ENCODE measurements at places on chromosomes 4 and X.

GRCh38 chr4:55439023-55439422 lies 43.3 kb downstream of the TMEM165 start:
- DNase-seq = no peak

DNA sequence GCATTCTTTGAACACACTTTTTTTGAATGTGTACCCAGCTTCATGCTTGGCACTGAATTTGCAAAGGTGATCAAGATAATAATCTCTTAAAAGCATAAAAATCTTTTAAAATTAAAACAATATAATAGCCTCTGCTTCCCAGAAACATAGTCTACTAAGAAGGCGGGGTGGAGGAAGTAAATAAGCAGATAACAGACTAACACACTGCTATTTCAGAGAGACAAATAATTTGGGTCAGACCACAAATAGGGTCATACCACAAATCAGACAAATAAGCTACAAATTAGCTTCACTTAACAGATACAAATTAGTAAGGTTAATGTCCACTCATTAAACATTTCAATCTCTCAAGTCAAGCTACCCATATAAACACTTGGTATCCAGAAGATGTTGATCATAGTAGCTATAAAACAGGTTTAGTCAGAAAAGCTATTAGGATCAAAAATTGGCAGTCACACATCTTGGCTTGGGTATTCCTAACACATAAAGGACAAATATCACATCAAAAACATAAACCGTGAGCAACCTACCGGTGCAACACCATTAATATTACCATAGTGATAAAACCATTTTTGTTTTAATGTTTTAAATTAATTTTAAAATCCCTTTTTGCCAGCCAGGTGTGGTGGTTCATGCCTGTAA lies 47.3 kb downstream of the PPP3CA start:
- no peak for DNase-seq

- DNase-seq = no peak
Observed at GRCh38 chr4:7236847-7237246, 44.5 kb downstream of the SORCS2 start.

GRCh38 chrX:130826249-130826648 lies 76.8 kb downstream of the ENOX2 start:
- DNase-seq = no peak

DNA sequence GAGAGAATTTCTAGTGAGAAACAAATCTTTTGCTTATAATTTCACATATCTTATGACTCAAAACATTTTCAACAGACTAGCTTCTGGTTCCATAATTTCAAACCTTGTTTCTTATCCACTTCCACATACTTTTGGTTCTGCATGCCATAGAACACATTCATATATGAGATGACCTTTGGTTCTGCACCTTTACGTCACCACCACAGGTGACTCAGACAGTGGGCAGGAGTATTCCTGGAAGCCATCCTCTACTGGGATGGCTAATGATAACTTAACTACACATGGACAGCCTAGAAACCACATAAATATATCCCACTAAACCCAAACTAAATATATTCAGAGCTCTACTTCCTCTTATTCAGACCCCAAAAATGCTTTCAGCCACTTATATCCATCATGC lies 133.3 kb downstream of the DCK start:
- DNase-seq = peak; percentile 76

DNA sequence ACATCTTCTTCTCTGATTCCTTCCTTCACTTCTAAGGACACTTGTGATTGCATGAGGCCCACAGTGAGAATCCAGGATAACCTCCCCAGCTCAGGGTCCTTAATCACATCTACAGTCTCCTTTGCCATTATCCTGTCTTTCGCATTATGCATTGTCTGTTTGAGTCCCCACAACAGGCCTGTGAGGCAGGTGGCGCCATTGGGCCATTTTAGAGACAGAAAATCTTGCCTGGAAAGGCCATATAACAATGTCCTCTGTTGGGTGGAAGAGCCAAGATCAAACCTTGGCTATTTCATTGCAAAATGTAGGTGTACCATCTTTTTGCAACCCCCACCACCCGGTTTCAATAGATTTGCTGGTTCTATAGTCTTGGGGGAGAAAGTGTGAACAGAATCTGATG lies 11.8 kb upstream of the DCUN1D4 start:
- peak; percentile 74 for DNase-seq

DNA sequence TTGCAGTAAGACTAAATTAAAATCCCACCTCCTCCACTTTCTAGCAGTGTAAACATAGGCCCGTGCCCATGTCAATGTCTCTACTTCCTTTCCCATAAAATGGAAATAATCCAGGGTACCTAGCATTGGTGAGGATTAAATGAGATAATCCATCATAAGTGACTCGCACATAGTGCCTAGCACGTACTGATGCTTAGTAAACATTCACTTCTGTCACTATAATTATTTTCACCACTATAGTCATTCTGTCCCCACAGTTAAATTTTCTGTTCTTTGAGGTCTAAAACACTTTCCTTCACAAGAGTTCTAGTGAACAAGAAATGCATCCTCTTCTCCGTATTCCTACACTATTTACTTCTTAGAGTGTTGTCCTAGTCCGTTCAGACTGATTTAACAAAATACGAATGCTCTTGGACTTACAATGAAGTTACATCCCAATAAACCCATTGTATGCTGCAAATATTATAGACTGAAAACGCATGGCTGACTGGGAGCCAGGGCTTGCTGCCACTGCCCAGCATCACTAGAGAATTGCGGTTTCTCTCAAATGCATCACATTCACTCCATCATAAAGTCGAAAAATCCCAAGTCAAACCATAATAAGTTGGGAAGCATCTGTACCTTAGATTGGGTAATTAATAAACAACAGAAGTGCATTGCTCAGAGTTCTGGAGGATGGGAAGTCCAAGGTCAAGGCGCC lies 10.6 kb downstream of the ARAP2 start:
- DNase-seq = no peak

DNA sequence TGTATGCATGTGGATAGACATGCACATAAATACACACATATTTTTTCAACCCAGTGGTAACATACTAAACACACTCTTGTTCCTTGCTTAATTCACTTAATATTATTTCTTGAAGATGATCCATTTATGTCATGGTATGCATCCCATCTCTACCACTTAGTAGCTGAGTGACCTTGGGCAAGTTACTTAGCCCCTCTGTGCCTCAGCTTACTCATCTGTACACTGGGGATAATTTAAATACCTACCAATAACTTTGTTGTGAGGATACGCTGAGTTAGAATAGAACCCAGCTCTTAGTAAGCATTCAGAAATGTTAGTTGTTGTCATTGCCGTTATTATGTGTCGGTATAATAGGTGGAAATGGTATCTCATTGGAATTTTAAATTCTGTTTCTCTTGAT lies 41.4 kb downstream of the FAM114A1 start:
- no peak for DNase-seq

- DNase-seq = no peak
Observed at GRCh38 chrX:130015181-130015580, 32.7 kb downstream of the BCORL1 start.

DNA sequence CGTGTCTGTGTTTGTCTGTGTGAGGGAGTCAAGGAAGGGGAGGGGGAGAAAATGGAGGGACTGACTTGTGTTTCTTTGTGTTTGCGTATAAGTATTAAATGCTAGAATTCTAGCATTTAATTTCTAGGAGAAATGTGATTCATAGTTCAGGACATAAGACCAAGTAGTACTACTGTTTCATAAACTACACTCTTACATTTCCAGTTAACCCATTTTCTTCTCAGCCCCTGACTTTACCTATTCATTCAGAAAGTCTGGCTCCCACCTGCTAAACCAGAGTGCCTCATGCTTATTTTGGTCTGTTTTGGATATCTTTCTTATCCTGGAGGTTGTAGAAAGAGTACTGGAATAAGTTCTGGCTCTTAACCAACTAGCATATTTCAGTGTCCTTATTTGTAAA lies 14.2 kb downstream of the EDA start:
- no peak for DNase-seq

DNA sequence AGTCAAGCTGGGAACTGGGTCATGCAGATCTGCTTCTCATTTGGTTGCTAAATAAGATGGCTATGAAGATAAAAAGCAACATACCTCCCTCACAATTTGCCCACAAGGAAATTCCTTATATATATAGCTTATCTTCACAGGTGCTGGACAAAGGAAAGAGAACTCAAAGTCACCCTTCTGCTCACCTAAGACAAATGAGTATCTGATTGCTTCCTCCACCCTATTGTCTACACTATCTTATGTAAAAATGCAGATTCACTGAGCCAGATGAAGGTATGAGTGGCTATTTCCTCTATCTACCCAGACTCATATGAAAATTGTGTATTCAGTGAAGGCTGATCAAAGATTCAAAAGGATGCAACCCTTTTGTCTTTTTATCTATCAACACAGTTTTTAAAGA lies 50.8 kb downstream of the CHM start:
- no peak for DNase-seq

DNA sequence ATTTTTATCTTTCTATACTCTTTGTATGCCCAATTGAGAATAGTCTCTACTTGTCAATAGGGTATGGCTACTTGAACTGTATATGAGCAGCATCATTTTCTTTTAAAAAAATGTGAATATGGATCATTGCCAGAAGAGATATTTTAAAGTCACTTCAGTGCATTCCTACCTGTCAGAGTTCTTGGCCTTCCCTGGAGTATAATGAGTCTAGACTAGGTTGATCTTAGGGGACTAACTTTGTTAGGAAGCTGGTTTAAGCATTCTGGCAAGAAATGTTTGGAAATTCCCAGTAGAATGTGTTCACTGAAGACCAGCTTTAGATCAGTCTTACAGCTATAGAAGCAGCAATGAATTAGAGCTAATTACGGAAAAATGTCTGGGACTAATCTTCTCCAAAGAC lies 178.2 kb downstream of the FAT4 start:
- no peak for DNase-seq

DNA sequence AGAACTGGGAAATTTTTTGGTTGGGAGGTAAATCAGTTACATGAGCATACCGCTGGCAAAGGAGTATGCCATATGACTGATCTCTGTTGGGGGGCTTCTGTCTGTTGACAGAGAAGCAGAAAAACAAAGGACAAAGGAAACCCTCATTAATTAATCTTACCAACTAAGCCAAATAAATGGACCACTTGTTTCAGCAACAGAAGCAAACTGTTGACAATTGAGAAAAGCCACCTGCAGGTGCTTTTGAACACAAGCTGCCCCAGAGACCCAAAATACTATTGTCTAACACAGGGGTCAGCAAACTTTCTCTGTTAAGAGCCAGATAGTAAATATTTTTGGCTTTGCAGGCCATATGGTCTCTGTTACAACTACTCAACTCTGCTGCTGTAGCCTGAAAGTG lies 7.0 kb upstream of the FRYL start:
- DNase-seq = no peak

DNA sequence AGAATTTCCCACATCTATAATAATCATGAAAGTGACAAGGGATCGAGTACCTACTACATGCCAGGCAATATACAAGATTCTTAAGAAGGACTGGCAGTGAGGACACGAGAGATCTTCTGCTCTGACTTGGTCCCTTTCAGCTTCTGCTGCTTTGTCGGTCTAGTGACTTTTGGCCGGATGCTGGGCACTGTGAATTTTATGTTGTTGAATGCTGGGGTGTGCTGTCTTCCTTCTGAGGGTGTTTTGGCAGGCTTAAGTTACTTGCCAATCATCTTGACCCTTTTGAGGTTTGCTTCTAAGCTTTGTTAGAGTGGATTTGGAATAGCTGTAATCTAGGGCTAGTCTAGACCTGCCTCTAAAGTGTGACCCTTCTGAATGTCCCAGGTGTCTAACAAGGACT lies 23.5 kb downstream of the NAT8L start:
- no peak for DNase-seq

- no peak for DNase-seq
Observed at GRCh38 chrX:150887906-150888465, 10.5 kb downstream of the CD99L2 start.

DNA sequence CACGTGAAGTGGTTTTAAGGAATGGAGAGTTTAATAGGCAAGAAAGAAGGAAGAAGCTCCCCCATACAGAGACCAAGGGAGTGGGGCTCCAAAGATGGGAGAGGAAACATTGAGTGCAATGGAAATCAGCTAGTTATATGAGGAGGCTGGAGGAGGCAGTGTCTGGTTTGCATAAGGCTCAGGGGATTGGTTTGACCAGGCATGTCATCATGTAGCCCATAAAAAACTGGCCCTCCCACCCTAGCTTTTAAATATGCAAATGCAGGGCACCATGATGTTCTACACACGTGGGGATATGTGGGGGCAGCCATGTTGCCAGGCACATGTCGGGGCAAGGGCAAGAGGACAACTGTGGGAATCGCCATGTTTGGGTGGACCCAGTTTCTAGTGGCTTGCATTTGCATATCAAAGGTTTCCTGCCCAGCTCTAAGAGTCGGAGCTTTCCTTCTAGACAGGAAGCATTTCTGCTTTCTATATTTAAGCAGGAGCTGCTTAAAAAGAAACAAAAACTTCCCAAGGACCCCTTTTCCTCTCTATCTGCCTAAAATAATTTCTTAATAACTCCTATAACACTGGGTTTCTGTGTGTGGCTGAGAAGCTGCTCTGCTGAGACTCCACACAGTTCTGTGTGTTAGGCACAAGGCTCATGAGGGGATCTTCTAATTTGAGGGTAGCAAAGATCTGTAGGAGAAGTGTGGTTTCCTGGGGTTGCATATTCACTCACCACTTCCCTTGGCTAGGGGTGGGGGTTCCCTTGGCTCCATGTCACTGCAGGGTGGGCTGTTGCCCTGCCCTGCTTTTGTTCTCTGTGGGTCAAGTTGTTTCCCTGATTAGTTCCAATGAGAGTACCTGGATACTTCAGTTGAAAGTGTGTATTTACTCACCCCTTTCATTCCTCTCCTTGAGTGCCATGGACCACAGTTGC lies 113.5 kb downstream of the VSIG4 start:
- DNase-seq = no peak

GRCh38 chrX:45788941-45789348 lies 588.3 kb upstream of the DIPK2B start:
- no peak for DNase-seq

GRCh38 chr4:177562859-177563258 lies 120.6 kb upstream of the AGA start:
- DNase-seq = no peak

DNA sequence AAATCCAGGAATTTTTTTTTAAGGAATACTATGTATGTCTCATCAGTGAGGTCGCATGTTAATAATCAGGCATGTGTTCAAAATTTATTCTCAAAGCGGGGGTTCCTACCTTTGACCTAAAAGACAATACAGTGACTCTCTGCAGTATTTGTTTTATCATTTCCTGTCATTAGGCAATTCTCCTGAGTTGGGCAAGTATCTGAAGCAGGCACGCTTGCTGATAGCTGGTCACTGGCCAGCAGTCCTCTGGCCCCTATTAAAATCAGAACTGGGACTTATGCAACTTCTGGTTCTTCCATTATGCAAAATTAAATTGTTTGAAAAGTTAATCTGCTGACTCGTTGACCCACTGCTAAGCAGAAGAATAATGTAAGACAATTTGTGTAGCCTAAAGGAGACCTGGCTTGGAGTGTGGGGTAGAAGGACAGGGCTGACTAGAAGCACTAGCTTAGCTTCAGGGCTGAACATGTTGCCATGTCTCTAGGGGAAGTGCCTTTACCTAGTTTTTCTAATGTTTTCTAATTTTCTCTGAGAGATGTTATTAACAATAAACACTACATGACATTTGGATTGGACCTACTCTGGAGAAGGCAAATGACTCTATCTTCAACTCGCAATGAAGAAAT lies 36.0 kb upstream of the GABRA2 start:
- peak; percentile 26 for DNase-seq

GRCh38 chrX:20412871-20413486 lies 146.3 kb upstream of the RPS6KA3 start:
- no peak for DNase-seq
